A549 treated with GW870086 at 1 μM for 4 hours (cell line): ENCODE measurements at places on chromosomes 13 and 19. TPM values are rescaled to one million over a fixed set of nuclear protein-coding genes. Genes with fewer than 3 reads are reported as not detected.

ZNF324B gene
- 5.3 to 8.0 TPM (median 6.5 TPM) in 5 replicates for total RNA-seq

FAM216B gene
- total RNA-seq: not detected in 5 replicates

CGB5 gene
- total RNA-seq: 0.59 to 2.7 TPM (median 1.2 TPM) in 5 replicates

PPM1N gene
- total RNA-seq: 6.9 to 9.6 TPM (median 8.7 TPM) in 5 replicates

ZNF554 gene
- total RNA-seq: 0.71 to 1.1 TPM (median 0.80 TPM) in 5 replicates

CGB8 gene
- 1.9 to 3.4 TPM (median 2.0 TPM) in 5 replicates for total RNA-seq

LILRA1 gene
- not detected in 5 replicates for total RNA-seq

C5AR1 gene
- 1.4 to 2.3 TPM (median 2.2 TPM) in 5 replicates for total RNA-seq

MTUS2 gene
- total RNA-seq: not detected in 5 replicates

TMPRSS9 gene
- total RNA-seq: 0.03 to 0.42 TPM in 2 of 5 replicates, not detected in the others

TTC9B gene
- 0.29 to 0.62 TPM (median 0.48 TPM) in 5 replicates for total RNA-seq

A1BG gene
- 11.1 to 14.3 TPM (median 13.5 TPM) in 5 replicates for total RNA-seq

TINCR gene
- 2.0 to 3.9 TPM (median 2.3 TPM) in 5 replicates for total RNA-seq

PCDH17 gene
- total RNA-seq: 0.03 TPM in 1 of 5 replicates, not detected in the others

SLITRK5 gene
- total RNA-seq: 0.54 to 0.77 TPM (median 0.65 TPM) in 5 replicates

SLC5A5 gene
- total RNA-seq: 0.11 to 0.35 TPM (median 0.15 TPM) in 5 replicates

ZNF296 gene
- 8.9 to 14.9 TPM (median 12.3 TPM) in 5 replicates for total RNA-seq

FGF9 gene
- not detected in 5 replicates for total RNA-seq

FBXO17 gene
- total RNA-seq: 64.1 to 85.5 TPM (median 79.4 TPM) in 5 replicates

ARID3A gene
- 3.3 to 7.1 TPM (median 5.4 TPM) in 5 replicates for total RNA-seq

ETV2 gene
- 2.1 to 3.1 TPM (median 2.2 TPM) in 5 replicates for total RNA-seq

ZNF155 gene
- 2.6 to 3.2 TPM (median 2.9 TPM) in 5 replicates for total RNA-seq

PDX1 gene
- 0.05 to 0.22 TPM (median 0.07 TPM) in 4 of 5 replicates, not detected in the other for total RNA-seq

EEF1AKMT1 gene
- 4.5 to 5.4 TPM (median 5.0 TPM) in 5 replicates for total RNA-seq

KLK2 gene
- 0.14 to 0.17 TPM in 2 of 5 replicates, not detected in the others for total RNA-seq

FCHO1 gene
- 18.0 to 19.7 TPM (median 19.0 TPM) in 5 replicates for total RNA-seq

C2CD4C gene
- total RNA-seq: 0.37 to 0.46 TPM (median 0.40 TPM) in 5 replicates

SERPINE3 gene
- total RNA-seq: not detected in 5 replicates

IL17D gene
- total RNA-seq: 1.00 to 1.6 TPM (median 1.5 TPM) in 5 replicates

ZNF626 gene
- total RNA-seq: not detected in 5 replicates

SUGP2 gene
- 21.2 to 36.2 TPM (median 31.9 TPM) in 5 replicates for total RNA-seq

ERCC1 gene
- 146 to 178 TPM (median 168 TPM) in 5 replicates for total RNA-seq

NANOS3 gene
- 2.0 to 3.6 TPM (median 3.1 TPM) in 5 replicates for total RNA-seq

LHB gene
- total RNA-seq: not detected in 5 replicates

MYO1F gene
- total RNA-seq: 0.22 to 0.41 TPM (median 0.31 TPM) in 5 replicates

ZNF439 gene
- total RNA-seq: not detected in 5 replicates

SHD gene
- not detected in 5 replicates for total RNA-seq

CHST8 gene
- 0.09 to 0.33 TPM (median 0.14 TPM) in 5 replicates for total RNA-seq

ZNF682 gene
- not detected in 5 replicates for total RNA-seq

ZNF99 gene
- not detected in 5 replicates for total RNA-seq

RFX2 gene
- 5.7 to 8.8 TPM (median 7.2 TPM) in 5 replicates for total RNA-seq

SOX21 gene
- total RNA-seq: 0.33 to 0.99 TPM (median 0.68 TPM) in 5 replicates

IGFL1 gene
- 2.0 to 3.8 TPM (median 2.6 TPM) in 5 replicates for total RNA-seq

RGS9BP gene
- 0.33 to 0.51 TPM (median 0.41 TPM) in 5 replicates for total RNA-seq

NLRP5 gene
- total RNA-seq: 0.03 to 0.09 TPM (median 0.05 TPM) in 4 of 5 replicates, not detected in the other

CABP5 gene
- total RNA-seq: not detected in 5 replicates

NPAS1 gene
- 5.0 to 8.2 TPM (median 7.0 TPM) in 5 replicates for total RNA-seq

CEACAM8 gene
- not detected in 5 replicates for total RNA-seq

OSCAR gene
- 0.17 to 0.44 TPM (median 0.23 TPM) in 5 replicates for total RNA-seq

SMAD9 gene
- 0.05 to 0.10 TPM (median 0.06 TPM) in 5 replicates for total RNA-seq

KLF5 gene
- 28.8 to 48.7 TPM (median 43.4 TPM) in 5 replicates for total RNA-seq

PPP2R1A gene
- 183 to 309 TPM (median 305 TPM) in 5 replicates for total RNA-seq

OR7D2 gene
- not detected in 5 replicates for total RNA-seq

HIPK4 gene
- total RNA-seq: 0.07 to 0.30 TPM (median 0.24 TPM) in 5 replicates
